Endothelial cell (in vitro differentiated cells): ENCODE measurements at places on chromosomes 11 and 22. TPM values are rescaled to one million over a fixed set of nuclear protein-coding genes. Genes with fewer than 3 reads are reported as not detected.

GRCh38 chr22:27130906-27131305 is 473.5 kb downstream of the MIAT start:
- no peak for DNase-seq

- no peak for DNase-seq
Observed at GRCh38 chr22:30325065-30325720, 1.5 kb downstream of the TBC1D10A start.

DNA sequence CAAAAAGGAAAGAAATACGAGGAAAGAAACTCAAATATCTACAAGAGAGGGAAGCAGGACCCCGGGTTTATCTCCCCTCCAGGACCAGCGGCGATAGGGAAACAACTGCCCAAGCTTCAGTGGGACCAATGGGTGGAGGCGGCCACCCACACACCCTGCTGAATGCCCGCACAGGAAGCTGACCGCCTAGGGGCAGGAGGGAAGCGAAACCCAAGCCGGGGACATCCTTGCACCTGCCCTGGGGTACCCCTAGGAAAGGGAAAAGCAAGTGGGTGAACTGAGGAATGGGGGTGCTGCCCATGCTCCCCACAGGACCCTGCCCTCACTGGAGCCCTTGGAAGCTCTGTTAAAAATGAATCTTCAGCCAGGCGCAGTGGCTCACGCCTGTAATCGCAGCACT is 27.6 kb upstream of the HMOX1 start:
- DNase-seq, result no peak

DNA sequence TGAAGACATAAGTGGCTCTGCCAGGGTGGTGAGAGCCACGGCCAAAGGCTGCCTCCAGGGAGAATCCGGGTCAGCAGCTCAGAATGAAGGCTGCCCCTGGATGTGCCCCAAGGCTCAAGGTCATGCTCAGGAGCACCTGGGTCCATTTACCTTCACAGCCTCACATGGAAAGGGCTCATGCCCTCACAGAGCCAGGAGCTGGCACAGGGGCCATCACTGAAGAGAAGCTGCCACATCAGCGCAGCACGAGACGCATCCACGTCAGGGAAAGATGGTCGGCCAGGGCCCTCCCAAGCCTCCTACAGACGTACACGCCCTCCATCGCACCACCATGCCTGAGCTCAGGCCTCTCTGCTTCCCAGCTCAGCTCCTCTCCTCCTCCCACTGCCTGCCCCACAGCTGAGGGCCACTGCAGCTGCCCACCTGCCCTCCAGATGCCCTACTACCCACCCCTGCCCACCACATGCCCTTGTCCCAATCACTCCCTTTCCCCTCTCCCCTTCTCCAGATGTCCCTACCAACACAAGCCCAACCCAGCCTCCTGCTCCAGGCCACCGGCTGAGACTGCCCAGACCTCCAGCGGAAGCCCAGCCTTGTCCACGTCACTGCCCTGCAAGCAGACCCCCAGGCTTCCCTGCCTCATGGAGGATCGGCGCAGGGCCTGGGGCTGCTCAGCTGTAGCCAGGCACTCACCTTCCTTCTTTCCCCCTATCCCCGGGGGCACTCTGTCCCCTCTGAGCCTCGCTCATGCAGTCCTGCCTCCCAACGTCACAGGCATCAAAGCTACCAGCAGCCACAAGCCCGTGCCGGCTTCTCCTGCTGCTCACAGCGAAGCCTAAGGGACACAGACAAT is 144.1 kb downstream of the SHANK2 start:
- no peak for DNase-seq

- DNase-seq, result peak; percentile 9
Observed at GRCh38 chr11:110069158-110069737, 23.9 kb upstream of the ZC3H12C start.

DNA sequence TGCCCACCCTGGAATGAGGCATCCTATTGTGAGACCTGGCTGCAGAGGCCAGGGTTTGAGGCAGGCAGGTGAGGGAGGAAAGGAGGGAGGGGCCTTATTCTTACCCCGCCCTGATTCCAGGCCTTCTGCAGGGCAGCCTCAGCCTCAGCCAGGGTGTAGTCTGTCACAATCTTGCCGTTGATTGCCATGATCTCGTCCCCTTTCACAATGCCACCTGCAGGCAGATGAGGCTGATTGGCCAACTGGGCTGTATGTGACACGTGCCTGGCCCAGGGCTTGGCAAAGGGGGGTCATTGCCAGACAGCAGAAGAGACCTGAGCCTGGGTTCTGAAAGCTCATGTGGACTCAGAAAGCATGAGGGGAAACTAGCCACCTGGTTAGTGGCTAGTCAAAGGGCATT is 21.4 kb upstream of the ABCC8 start:
- DNase-seq, result no peak

The MCAM gene
- total RNA-seq, result 78.3 TPM

The CYB5R2 gene
- total RNA-seq, result 6.8 TPM

The CRYBB3 gene
- 0.97 TPM for total RNA-seq
